ENCODE measurements at places on chromosomes 7 and 10.

DNA sequence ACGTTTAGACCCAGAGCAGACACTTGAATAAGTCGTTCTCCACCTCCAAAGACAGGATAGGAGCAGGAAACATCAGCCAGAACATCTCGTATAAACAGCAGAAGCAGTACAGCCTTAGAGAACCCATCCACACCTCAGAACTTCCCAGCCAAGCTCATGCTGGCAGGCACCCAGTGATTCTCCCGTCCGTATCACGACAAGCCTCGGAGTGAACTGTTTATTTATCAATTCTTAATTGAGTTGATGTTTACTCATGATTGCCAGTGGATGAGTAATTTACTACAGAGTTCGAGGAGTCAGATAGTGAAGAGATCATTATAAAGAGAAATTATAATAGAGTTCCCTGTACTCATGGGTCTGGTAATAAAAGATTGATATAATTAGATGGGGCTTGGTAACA lies 811.5 kb downstream of the LRMDA start:
- DNase-seq, result no peak

DNA sequence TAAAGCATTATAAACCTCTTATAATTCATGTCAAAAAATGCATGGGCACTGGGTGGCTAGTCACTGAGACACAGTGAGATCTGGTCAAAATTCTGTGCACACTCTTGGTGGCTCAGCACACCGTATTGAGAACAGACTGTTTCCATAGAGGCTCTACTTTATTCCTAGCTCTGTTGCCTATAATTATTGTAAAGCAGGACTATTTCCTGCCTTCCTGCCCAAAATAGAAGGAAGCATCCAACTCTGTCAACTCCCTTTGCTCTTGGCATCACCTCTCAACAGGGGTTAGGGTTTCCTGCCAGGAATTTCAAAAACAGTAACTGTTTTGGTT lies 45.1 kb downstream of the PTN start:
- no peak for DNase-seq

GRCh38 chr10:70052462-70053217 lies at the start of gene MACROH2A2:
Gene MACROH2A2 (plus strand): TSS chr10:70052846. CDS start chr10:70075659, 22,813 bp downstream.
- DNase-seq, result peak; percentile 77

DNA sequence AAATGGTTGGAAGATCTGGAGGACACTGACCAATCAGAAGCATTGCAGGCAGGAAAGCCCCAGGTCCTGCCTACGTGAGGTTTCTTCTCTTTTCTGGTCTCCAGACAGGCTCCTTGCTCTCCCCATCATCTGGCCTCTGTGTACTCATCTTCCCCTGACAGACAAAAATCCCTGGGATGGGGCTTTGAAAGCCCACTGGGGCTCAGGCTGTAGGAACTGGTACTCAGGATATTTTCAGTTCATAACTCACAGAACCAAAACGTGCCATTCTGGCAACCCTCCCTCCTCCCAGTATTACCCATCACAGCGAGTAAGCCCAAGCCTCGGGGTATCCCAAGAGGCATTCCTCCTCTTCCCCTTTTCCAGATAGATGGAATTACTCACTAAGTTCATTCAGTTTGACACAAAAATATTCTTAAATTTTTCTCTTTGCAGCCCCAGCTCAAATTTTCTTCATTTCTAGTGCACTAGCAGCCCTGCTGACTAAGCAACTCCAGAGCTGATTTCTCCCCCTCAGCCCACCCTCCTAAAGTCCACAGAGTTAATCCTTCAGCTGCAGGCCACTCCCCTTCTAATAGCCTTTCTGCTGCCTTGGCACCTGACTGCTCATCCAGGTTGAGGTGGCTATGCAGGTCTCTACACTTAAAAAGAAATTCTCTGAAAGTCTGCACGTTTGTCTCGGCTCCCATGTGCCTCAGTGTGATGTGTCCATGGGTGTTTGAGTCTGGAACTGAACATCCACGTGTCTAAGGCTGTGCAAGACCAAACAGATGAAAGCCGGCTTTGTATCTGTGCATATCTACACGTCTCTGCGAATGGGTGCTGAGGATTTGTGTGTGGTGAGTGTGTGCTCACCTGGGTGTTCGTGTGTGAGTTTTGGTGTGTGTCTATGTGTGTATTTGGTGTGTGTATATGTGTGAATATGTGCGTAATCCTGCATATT lies 331.4 kb downstream of the CCSER2 start:
- DNase-seq, result no peak

DNA sequence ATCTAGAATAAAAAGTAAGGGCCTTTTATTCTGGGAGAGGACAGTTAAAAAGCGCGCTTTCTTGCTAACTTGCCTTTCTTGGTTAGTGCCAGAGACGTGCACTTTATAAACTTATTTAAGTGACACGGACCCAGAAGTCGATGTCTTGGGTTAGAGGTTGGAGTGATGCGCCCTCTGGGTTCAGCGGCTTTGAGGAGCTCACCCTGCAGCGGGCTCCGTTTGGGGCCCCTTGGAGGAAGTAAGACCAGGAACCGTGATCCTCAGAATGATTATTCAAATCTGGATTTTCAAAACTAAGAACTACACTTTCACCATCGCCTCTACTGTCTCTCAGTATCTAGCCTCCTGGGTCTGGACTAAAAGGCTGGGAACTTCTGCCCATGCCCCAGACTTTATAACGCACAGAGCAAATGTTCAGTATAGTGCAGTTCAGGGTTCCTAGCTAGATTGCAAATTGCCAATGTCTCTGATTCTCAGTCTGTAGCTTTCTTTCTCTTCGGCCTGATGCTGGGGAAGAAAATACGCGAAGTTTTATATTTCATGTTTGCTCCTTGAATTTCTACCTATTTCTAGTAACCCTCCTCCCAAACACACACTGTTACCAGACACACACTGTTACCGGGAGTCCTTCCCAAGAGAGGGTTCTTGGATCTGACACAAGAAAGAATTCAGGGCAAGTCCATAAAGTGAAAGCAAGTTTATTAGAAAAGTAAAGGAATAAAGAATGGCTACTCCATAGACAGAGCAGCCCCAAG lies 18.6 kb upstream of the SMO start:
- no peak for DNase-seq

- no peak for DNase-seq
Observed at GRCh38 chr10:128070161-128070560, 56.1 kb downstream of the MKI67 start.

DNA sequence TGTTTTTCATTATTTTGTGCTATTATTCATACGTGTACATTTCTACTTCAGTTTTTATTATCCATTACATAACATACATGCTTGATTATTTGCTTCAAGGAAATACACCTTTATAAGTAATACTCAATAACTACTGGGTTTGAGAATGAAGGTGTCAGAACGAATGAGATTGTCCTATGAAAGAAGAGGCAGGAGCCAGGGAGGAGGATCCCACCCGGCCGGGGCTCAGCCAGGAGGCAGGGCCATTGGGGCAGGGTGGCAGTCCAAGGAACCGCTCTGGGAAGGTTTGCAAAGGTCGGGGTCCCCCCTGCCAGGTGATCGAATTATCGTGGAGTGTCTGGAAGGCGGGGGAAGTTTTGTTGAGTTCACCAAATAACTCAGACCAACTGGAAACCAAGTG lies 9.1 kb downstream of the TRIM56 start:
- DNase-seq, result no peak

GRCh38 chr7:154372011-154372601 lies 319.9 kb downstream of the DPP6 start:
- no peak for DNase-seq

DNA sequence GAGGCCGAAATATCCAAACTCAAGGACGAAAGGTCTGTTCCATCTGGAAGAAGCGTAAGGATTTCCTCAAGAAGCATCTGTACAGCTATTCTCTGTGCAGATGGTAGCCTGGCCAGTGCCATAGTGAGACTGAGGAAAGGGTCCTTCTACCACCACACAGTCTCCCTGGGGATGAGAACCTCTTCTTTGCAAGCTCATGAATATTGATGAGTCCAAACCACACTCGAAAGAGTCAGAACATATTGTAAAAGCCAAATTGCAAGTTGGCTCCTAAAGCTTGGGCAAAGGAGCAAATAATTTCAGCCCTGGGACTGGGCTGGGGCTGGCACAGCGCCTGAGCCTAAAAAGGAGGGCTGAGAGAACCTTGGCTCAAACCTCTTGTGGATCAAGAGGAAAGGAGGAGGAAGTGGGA lies 66.1 kb upstream of the PIP4K2A start:
- no peak for DNase-seq

DNA sequence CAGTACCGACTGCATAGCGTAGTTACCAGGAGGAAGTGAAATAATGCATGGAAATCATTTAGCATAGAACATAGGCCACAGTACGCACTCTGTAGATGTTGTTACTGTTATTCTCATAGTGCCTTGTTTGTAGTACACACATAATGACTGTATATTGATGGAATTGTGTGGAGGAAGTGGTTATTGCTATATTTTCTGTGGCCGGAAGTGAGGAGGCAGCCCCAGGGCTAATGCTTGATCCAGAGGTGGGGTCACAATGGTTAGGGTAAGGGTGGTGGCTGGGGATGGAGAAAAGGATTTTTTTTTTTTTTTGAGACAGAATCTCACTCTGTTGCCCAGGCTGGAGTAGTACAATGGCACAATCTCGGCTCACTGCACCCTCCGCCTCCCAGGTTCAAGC lies 4.5 kb upstream of the MGAM start:
- no peak for DNase-seq

DNA sequence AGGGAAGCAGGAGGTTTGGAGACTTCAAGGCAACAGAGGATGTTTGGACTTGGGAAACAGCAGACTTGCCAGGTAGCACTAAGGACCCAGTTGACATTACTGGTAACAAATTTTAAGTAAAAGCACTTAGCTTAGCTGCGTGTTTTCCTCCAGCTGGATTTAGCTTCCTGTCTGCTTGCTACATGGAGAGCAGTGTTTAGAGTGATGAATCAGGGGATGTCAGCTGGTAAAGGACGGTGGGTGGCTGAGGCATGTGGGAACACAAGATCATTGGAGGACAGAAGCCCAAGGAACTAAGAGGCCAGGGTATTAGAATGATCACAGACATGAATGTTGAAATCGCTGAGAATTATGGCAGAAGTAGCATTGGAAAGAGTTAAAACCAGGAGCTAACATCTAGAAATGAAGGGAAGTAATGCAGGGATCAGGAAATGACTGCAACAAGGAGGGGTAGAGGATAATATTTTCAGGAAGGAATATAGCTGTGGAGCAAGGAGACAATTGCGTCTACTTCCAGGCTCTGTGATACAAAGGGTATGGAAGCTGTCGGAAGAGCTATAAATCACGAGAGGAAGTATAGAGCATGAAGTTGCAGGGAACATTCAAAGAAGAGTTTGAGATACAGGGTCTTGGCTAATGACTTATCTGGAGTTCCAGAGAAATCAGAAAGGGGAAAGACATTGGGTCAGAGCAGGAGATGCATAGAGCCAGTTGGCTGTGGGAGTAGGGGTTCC lies 34.4 kb downstream of the CALD1 start:
- peak; percentile 61 for DNase-seq

GRCh38 chr10:20893297-20893696 lies 3.8 kb downstream of the NEBL start:
- DNase-seq, result no peak

DNA sequence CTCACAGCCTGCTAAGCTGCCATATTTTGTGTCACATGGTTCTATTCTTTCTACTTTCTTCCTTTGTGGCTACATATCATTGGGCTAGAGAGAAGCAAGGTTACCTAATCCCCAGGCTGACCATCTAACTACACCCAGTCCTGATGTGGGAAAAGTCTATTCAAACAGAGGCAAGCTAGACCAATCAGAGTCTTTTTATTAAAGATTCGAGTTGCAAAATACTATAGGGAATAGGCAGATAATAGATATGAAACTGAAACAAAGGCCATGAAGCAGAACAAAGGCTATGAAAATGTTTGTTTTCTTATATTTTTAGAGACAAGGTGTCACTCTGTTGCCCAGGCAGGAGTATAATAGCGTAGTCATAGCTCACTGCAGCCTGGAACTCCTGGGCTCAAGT lies 36.7 kb downstream of the MTERF1 start:
- no peak for DNase-seq

DNA sequence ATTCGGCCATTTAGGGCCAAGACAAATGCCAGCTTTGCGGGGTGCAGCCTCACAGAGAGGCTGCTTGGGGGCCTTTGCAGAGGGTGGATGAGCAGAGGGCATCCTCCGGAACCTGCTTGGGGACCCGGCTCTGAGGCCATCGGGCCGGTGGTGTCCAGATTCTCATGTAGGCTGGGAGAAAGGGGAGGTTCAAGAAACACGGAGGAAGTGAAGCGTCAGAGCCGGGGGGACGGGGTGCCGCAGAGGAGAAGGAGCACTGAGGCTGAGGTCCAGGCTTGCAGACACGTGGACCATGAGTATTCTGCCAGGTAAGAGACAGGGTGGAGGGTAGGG lies 150.7 kb upstream of the SHH start:
- no peak for DNase-seq

DNA sequence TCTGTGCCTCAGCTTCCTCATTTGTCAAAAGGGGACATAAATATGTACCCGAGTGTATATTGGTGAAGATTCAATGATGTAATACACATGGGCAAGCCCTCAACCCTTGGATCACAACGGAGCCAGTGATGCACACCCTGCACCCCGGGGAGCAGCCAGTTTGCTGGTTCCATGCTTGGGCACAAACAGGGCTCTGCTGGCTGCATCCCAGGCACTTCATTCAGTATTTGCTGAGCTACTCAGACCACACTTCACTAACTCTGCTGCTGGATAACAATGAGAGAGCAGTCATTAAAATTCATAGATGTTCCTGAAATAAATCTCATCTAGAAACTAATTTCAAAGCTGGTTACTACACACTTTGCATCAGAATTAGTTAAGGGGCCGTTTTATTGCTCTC lies 72.0 kb downstream of the SCRN1 start:
- no peak for DNase-seq

DNA sequence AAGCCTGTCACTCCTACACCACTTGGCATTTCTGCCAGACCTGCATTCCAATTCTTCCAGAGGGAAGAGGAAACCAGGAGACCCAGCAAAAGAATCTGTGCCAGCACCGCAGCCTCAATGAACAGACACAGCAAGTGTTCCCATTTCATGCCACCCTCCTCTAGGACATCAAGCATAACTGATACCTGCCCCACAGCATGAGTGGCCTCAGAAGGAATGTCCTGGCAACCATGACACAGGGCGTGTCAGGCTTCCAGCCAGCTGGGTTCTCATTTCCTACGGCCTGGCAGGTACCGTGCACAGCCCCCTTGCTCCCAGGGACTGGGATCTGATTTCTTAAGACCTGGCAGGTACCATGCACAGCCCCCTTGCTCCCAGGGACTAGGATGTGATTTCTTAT lies 7.8 kb downstream of the MAD1L1 start:
- DNase-seq, result no peak

GRCh38 chr7:143518521-143518920 lies 40.8 kb downstream of the TAS2R41 start:
- no peak for DNase-seq

GRCh38 chr7:92547579-92547978 lies 19.0 kb downstream of the RBM48 start:
- DNase-seq, result no peak

GRCh38 chr7:117597755-117598154 lies 117.9 kb downstream of the CFTR start:
- DNase-seq, result no peak

GRCh38 chr10:26665080-26666048 lies 32.1 kb upstream of the PDSS1 start:
- DNase-seq, result no peak

- no peak for DNase-seq
Observed at GRCh38 chr10:18273039-18273438, 132.8 kb downstream of the CACNB2 start.

Measured in fibroblast of skin of right quadriceps (primary cell).